Activated T-cell treated with anti-CD3 and anti-CD28 coated beads, Interleukin-2, amount 50 U/mL, for 72 hours (primary cell): ENCODE measurements at places on chromosomes 16 and 17. TPM values are rescaled to one million over a fixed set of nuclear protein-coding genes. Genes with fewer than 3 reads are reported as not detected.

The MYOCD gene
- total RNA-seq: not detected

GRCh38 chr16:58020628-58021521 lies 4.7 kb upstream of the MMP15 start:
- peak; percentile 62 for DNase-seq

DNA sequence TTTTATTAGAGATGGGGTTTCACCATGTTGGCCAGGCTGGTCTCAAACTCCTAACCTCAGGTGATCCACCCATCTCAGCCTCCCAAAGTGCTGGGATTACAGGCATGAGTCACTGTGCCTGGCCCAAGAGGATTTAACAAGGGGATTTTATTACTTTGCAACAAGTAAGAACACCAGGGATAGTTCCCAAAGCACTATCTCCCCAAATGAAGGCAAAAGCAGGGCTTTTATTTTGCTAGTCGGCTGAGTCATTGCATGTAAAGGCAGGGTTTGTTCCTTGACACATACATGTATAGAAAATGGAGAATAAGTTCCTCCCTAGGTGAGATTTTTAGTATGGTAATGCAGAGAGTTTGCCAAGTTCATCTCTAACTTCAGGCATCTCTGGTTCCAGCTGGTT lies 24.0 kb downstream of the REXO5 start:
- DNase-seq: no peak

DNA sequence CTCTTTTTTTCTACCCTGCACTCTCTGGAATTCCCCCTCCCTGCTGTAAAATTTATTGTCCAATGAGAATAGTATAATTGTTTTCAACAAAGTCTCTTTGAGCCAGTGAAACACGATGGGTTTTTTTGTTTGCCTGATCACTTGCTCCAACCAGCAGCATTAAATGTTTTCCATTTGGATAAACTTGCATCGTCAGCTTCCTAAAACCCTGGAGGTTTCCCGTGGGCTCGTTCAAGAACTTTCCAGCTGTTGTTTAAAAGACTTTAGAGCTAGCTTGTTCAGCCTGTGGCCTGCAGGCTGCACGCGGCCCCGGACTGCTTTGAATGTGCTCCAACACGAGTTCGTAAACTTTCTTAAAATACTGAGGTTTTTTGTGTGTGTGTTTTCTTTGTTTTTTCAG lies 14.9 kb downstream of the NAGPA start:
- DNase-seq: no peak

DNA sequence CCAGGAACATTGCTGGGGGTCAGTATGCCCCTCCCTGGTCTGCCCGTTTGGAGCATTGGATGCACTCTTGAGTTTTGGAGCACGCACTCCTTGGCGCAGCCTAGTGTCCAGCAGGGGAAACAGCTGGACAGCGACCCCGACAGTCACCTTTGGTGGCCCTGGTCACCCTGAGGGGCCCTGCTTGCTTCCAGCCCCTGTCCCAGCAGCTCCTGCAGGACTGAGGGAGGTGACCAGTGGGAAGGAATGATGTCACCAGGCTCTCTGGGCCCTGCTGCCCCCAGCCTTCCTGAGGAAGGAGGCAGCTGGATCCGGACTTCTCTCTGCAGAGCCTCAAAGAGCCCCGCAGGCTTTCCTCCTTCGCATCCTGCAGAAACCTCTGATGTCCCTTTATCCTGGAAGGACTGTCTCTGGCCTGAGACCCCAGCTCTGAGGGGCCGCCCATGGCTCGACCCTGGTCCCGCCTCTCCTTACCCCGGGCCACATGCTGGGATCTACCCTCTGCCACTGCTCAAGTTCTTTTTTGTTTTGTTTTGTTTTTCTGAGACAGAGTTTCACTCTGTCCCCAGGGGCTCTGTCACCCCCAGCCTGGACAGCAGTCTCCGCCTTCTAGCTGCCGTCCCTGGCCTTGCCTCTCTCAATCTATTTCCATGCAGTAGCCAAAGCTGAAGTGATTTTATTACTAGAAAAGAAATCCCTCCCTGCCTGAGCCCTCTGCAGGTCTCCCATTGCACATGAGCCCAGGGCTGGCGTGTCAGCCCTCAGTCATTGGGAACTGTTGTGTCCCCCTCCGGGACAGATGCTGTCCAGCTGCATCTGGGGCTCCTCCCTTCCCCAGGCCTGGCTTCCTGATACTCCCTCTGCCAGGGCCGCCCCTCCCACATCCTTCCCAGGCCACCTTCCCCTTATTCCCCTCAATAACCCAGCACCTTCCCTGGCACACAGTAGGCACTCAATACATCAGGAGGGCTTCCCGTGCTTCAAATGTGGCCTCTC lies 11.6 kb downstream of the ZSCAN10 start:
- no peak for DNase-seq
